ENCODE measurements at places on chromosomes 1 and 21.
A peak's percentile ranks its signal among the peaks of the same experiment; 100 is the strongest.

DNA sequence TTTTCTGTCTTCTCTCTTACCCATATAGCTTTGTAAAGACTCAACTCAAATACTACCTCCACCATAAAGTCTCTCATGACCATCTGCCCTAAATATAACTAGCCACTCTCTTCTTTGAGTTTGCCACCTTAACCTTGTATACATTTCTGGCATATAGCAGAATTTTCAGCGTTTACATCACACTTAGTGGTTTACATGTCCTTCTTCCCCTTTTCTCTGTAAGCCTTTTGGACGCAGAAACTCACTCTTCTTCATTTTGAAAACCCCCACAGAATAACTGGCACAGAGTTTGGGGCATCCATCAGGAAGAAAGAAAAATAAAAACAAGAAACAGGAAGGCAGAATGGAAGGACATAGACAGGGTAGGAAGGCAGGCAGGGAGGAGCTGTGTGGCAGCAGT, 131.8 kb upstream of the DUSP10 start:
- no peak for DNase-seq

DNA sequence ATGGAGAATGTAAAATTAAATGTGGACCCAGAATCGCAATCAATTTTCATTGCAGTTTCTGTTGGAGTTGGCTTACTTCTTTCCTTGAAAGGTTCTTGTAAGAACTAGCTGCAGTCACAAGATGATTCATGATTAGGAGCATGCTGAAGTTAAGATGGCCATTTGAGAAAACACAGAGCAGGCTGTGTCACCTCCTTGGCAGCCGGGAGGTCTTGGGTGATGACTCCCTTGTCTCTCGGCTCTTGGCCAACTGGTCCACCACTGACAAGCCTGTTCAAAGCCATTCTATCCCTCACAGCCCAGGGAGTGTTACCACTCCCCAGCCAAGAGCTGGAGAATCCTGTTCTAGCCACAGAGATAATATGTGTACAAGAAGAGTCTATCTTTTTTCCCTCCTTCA, 40.6 kb downstream of the OPTC start:
- DNase-seq: no peak

DNA sequence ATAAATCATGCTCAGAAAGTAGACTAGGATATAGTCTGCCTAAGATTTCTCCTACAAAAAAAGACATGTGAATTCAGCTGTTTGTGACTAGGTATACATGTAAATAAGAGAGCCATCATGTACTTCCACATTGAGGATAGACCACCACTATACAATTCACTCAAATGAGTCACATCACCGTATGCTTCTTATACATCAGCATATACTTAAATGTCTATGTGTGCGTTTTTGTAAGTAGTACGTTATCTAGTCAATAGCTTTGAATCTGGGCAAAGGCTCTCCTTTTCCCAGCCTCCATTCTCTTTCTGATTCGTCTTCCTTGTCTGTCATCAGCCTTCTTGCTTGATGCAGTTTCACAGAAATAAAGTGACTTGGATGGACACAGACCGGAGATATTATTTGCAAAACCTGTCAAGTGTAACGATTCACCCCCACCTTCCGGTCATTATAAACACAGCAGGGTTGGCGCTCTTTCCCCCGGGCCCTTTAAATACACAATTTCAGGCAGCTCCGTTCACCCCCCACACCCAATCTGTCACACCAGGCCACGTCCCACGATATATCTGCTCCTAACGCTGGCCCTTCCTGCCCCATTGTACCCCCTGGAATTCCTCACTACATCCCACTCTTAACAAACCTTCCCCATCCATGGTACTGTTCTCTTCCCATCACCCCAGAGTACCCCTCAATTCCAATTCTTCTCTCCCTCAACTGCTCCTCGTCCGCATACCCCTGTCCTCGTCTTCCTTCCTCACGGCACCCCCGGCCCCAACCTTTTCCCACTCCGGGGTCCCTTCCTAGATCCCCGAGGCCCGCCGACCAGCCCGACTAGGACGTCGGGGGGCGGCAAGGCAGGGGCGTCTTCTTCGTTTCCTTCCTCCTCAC, 636 bp downstream of the VAMP4 start:
- peak; percentile 17 for DNase-seq

- no peak for DNase-seq
These were observed 84.6 kb downstream of the VPS13D start for GRCh38 chr1:12314333-12314903.

DNA sequence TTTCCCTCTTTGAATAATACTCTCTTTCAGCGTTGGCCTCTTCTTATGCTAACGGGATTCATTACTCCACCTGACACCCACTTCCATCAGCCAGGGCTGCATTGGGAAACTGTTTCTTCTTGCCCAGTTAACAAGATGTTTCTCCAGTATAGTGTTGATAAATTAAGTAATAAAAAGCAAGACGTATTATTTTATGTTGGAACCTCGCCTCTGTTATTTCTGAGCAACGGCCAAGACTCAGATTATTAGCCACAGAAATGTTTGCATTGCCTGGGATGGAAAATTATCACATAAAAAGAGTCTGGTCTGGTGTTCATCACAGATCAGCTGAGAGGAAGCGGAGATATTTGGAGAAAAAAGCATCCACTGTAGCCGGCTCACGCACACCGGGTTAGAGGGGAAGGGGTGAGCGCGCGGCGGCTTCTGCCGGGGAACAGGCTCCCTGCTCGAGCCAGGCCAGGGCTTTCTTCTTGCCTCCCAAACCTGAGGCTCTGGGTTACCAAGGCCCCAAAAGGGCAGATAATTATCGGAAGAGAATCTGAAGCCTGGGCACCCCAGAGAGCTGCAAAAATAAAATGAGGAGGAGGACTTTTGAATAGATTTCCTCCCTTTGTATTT, 189.5 kb downstream of the PRDM16 start:
- no peak for DNase-seq

DNA sequence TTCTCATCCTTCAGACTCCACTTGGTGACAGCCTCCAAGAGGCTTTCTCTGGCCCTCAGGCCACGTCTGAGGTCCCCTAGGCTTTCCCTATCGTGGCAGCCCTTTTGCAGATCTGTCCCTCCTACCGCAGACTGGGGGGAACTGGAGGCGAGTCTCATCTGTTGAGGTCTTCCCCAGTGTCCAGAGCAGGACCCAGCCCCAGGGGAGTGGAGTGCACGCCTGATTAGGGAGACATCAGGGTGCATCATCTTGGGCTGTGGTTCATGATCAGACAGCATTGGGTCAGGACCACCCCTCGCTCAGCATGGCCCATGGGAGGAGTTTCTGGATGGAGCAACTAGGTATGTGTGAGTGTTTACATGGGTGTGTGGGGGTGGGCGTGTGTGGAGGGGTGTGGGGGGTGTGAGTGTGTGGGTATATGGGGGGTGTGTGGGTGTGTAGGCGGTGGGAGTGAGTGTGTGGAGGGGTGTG, 8.5 kb upstream of the MATN1 start:
- DNase-seq: no peak

DNA sequence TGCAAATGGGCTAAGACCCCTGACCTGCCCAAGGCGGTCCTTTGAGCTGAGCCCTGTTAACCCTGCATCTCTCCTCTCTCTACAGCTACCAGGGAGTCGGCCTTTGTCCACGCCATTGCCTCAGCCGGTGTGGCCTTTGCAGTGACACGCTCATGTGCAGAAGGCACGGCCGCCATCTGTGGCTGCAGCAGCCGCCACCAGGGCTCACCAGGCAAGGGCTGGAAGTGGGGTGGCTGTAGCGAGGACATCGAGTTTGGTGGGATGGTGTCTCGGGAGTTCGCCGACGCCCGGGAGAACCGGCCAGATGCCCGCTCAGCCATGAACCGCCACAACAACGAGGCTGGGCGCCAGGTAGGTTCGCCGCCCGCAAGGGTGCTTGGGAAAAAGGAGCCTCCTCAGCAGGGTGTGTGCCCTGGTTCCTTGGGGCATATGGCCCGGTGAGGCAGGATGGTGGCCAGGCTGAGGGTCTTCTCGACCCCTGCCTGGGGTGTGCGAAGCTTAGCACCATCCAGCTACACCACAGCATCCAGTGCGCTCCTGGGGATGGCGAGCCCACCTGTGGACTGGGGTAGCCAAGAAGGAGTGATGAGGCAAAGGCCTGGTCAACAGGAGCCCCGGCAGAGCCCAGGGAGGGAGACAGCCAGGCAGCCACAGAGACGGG, 31.8 kb upstream of the ARF1 start:
- DNase-seq: no peak

- no peak for DNase-seq
These were observed 28.3 kb upstream of the IFI44L start for GRCh38 chr1:78591971-78592370.

DNA sequence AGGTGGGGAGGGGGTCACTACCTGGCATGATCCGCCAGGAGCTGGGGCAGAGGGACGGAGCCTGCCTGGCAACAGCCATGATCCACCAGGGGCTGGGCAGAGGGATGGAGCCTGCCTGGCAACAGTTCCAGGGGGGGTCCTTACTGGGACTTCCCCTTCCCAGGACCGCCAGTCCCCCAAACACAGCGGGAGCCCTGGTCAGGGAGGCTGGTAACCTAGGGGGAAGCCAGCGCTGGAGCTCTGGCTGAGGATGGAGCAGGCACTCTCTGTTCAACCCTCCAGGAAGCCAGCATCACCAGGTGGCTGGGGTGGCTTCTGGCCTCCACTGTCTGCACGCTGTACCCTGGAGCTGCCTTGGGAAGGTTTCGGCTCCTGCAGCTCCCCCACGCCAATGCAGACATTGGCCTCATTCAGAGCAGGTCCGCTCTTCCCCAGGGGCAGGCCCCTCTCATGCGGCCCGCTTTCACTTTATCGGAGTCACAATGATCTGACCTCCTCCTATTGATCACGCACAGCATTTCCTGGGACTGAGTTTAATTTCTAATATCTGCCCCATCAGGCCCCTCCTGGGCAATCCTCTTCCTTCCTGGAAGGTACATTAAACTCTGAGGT, 68.4 kb upstream of the ABCG1 start:
- no peak for DNase-seq

- DNase-seq: no peak
These were observed 4.3 kb downstream of the ATP8B2 start for GRCh38 chr1:154329551-154330131.

GRCh38 chr1:234845097-234845660, 235.2 kb upstream of the IRF2BP2 start:
- peak; percentile 48 for DNase-seq

- no peak for DNase-seq
These were observed 24.7 kb upstream of the LAMC2 start for GRCh38 chr1:183161391-183161790.

DNA sequence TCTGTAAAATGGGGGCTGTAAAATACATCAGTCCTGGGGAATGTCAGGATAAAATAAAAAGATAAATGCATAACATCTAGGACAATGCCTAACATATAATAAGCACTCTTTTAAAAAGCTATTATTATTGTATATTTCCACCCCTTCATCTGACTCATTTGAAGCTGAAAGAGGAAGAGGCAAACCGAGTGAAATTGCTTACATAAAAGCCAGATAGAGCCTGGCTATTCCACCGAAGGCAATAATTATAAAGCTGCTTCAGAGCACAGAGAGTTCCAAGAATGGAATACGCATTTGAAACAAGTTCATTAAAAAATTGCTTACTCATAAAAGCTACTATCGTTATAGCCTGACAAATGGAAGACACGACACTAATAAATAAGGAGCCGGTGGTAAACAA, 186.1 kb upstream of the CAMK1G start:
- DNase-seq: no peak

GRCh38 chr1:56495538-56495937, 83.8 kb downstream of the PLPP3 start:
- no peak for DNase-seq

DNA sequence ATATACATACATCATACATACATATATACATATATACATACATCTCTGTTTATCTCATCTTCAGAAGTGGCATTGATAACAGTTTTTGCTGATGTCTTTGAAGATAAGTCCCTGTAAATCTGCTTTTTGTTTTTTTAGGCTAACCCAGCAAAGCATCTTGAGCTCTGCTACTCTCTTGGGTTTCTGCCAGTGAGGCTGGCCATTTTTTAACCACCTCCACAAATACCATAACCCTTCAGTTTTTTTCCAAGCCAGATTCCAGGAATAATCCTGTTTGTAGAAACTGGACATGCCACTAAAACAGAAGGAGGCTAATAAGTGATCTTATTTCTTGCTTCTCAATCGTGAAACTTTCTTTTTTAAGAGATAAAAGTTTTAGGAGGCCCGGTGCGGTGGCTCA, 21.6 kb downstream of the SDHC start:
- DNase-seq: no peak

GRCh38 chr21:26977746-26978145, 10.9 kb upstream of the ADAMTS5 start:
- no peak for DNase-seq

- no peak for DNase-seq
These were observed 29.6 kb downstream of the KCNC4 start for GRCh38 chr1:110239441-110240430.
